Immature natural killer cell (primary cell): ENCODE measurements at places on chromosomes 16 and 17. TPM values are rescaled to one million over a fixed set of nuclear protein-coding genes. Genes with fewer than 3 reads are reported as not detected.

The ZG16 gene
- not detected for polyA plus RNA-seq

GRCh38 chr17:79048826-79049755 lies 25.1 kb downstream of the C1QTNF1 start:
- no peak overlapping the region for H3K4me3 ChIP-seq
- peaks cover 7% of the 10 kb centered on the region for H3K36me3 ChIP-seq
- DNase-seq, result no peak
- no peak overlapping the region for H3K27ac ChIP-seq
- peaks cover 3% of the 10 kb centered on the region for H3K4me1 ChIP-seq
- H3K27me3 ChIP-seq, result peaks cover 2% of the 10 kb centered on the region

DNA sequence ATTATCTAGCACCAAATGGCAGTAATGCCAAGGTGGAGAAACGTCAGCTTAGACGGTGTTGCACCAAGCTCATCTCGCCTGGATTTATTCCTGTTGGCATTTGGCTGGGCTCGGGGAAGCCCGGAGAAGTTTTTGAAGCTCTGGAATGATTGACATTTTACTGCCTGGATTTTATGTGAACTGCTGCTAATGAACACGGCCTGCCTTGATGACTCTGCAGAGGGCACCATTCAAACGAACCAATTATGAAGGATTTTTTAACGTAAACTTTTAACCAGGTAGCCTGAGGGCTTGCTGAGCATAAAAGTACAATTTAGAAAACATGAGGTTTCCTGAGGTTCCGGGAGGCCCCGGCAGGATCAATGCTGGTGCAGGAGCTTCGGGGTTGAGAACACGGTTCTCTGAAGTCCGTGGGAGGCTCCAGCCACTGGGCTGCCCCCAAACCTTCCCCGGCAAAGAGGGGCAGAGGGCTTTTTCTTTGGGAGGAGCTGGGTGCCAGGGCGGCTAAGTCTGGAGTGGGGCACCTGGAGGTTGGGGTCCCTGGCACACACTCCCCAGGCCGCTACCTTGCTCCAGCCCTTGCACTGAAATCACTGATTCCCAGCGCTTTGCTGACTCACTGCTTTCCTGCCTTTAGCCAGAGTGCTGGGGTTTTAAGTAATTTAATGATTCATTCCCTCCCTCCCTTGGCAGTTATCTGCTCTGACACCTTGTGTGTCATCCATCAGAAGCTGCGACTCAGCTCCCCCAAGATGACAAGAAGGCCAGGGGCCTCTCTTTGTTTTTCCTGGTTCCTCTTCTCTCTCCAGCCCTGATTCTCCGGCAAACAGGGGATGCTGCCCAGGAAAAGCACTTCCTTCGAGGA lies 161.2 kb upstream of the IRX3 start:
- H3K4me1 ChIP-seq, result no peaks in the 10 kb centered on the region
- no peak overlapping the region for H3K4me3 ChIP-seq
- H3K27me3 ChIP-seq, result peaks cover 3% of the 10 kb centered on the region
- H3K36me3 ChIP-seq, result no peaks in the 10 kb centered on the region
- DNase-seq, result no peak

DNA sequence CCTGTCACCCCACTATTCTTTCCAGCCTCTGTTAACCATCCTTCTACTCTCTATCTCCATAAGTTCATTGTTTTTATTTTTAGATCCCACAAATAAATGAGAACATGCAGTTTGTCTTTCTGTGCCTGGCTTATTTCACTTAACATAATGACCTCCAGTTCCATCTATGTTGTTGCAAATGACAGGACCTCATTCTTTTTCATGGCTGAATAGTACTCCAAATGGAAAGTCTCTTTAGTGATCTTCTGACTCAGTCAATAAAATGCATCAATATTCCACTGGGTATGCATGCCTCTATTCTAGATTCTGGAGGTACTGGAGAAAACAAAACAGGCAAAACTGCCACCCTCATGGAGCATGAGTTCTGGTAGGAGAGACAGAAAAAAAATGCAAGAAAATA lies 459.0 kb downstream of the XYLT1 start:
- peaks cover 6% of the 10 kb centered on the region for H3K27me3 ChIP-seq
- H3K36me3 ChIP-seq, result peaks cover 1% of the 10 kb centered on the region
- H3K4me1 ChIP-seq, result peaks cover 34% of the 10 kb centered on the region

The USP7 gene
- 4.4 TPM for polyA plus RNA-seq

DNA sequence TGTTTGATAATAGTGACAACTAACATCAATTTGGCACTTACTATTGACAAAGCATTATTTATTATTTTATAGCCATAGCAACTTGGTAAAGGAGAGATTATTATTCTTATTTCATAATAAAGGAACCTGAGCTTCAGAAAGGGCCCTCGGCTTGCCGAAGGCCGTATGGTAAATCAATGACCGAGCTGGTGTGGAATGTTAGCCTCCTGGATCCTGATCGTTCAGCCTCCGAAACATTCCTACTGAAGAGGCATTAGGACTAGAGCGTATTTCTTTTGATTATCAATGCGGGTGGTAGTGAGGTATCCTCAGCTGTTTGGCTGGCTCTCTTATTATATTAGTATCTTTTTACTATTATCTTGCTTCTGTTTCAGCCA lies 199.3 kb upstream of the TBX2 start:
- H3K27me3 ChIP-seq, result no peaks in the 10 kb centered on the region
- no peak overlapping the region for H3K4me3 ChIP-seq
- no peak overlapping the region for H3K27ac ChIP-seq

DNA sequence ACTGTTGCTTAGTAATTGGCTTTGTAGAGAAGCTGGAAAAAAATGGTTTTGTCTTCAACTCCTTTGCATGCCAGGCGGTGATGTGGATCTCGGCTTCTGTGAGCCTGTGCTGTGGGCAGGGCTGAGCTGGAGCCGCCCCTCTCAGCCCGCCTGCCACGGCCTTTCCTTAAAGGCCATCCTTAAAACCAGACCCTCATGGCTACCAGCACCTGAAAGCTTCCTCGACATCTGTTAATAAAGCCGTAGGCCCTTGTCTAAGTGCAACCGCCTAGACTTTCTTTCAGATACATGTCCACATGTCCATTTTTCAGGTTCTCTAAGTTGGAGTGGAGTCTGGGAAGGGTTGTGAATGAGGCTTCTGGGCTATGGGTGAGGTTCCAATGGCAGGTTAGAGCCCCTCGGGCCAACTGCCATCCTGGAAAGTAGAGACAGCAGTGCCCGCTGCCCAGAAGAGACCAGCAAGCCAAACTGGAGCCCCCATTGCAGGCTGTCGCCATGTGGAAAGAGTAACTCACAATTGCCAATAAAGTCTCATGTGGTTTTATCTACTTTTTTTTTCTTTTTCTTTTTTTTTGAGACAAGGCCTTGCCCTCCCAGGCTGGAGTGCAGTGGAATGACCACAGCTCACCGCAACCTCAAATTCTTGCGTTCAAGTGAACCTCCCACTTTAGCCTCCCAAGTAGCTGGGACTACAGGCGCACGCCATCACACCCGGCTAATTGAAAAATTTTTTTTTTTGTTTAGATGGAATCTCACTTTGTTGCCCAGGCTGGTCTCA lies 6.2 kb upstream of the TMEM235 start:
- H3K27me3 ChIP-seq, result peaks cover 3% of the 10 kb centered on the region
- H3K4me1 ChIP-seq, result no peaks in the 10 kb centered on the region
- H3K27ac ChIP-seq, result no peak overlapping the region
- H3K36me3 ChIP-seq, result no peaks in the 10 kb centered on the region
- H3K4me3 ChIP-seq, result no peak overlapping the region

- H3K27me3 ChIP-seq, result no peaks in the 10 kb centered on the region
- no peak overlapping the region for H3K4me3 ChIP-seq
- peaks cover 44% of the 10 kb centered on the region for H3K4me1 ChIP-seq
- peaks cover 19% of the 10 kb centered on the region for H3K36me3 ChIP-seq
Observed at GRCh38 chr17:9568957-9569588, 6.5 kb downstream of the STX8 start.

DNA sequence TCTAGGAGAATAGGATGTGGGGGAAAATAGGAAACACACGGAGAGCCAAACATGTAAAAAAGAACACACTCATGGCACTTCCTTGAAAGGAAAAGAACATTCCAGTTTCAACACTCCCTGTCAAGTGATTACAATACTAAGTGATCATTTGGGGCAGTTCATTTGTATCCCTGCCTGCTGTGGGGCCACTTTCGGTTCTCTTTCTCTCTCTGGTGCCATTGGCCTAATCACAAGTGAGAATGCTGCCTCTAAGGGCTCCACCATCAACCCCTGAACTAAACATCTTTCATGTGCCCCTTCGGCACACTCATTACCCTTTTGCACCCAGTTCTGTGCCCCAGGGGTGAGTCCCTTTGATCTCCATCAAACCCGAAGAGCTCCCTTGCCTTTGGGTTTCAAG lies 197.3 kb downstream of the CEP112 start:
- H3K36me3 ChIP-seq, result no peaks in the 10 kb centered on the region
- H3K27ac ChIP-seq, result no peak overlapping the region
- no peak overlapping the region for H3K4me3 ChIP-seq
- DNase-seq, result no peak

DNA sequence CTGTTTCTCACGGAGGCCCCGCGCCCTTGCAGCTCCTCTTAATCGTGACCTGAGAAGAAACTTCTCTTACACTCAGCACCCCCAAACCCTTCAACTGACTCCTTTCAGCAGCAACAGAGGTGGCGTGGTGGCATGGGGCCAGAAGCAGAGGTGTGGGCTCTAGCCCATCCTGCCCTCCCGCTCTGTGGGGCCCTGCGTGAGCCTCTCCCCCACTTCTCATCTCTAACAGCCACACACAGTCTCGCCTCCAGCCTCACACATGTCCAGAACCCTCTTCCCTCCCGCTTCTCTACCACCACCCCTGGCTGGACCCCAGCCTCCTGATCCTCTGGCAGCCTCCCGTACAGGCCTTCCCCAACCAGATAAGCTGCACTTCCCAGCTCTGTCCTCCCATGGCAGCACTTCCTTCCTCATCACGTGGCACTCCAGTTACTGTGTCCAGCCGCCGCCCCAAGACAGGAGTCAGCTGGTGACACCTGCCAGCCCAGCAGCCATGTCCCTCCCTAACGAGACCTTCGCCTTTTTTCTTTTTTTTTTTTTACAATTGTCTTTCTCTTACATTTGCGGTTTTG lies 30.5 kb downstream of the NSMCE1 start:
- peak overlapping the region; percentile 98 for H3K27ac ChIP-seq
- peaks cover 81% of the 10 kb centered on the region for H3K4me1 ChIP-seq

The C16orf74 gene
- 5.0 TPM for polyA plus RNA-seq

DNA sequence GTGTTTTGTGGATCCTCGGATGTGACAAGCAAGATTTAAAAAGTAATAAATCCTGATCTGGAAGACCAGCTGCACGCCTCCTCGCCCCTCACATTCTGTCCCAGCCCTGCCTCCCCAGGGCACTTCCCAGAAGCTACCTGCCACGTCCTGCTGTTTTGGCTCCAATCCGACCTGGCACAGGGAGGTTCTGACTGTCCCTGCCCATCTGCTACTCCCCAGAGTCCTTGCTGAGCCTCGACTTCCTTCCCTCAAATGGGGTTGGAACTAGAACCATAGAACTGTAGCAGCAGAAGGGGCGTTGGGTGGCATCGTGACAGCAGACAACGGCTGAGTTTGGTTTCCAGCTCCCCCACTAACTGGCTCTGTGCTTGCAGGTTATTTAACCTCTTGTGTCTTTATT lies 71.7 kb downstream of the RPH3AL start:
- H3K4me3 ChIP-seq, result no peak overlapping the region
- DNase-seq, result no peak
- peak overlapping the region; percentile 65 for H3K27ac ChIP-seq

The NPIPA5 gene
- polyA plus RNA-seq, result not detected

The SAMD14 gene
- not detected for polyA plus RNA-seq

DNA sequence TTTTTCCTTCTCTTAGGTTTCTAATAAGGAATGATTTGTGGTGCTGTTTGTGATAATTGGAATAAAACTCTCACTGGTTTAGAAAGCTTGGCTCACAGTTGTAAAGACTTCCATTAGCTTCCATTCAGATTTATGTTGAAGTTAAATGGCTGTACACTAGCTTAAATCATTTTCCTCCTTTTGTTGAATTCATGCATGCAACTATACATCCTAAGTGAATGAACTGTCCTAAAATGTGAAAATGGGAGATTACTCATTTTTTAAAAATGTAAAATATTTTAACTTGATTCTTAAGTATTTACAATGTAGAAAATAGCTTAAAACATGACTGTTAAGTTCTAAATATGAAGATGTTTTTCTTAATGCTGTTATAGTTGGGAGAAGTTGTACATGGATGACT lies 15.2 kb downstream of the PRKCA start:
- no peak for DNase-seq
- H3K4me1 ChIP-seq, result peaks cover 11% of the 10 kb centered on the region
- H3K27ac ChIP-seq, result no peak overlapping the region
- no peaks in the 10 kb centered on the region for H3K27me3 ChIP-seq
- H3K36me3 ChIP-seq, result peaks cover 11% of the 10 kb centered on the region

The MAPK7 gene
- polyA plus RNA-seq, result 3.4 TPM

DNA sequence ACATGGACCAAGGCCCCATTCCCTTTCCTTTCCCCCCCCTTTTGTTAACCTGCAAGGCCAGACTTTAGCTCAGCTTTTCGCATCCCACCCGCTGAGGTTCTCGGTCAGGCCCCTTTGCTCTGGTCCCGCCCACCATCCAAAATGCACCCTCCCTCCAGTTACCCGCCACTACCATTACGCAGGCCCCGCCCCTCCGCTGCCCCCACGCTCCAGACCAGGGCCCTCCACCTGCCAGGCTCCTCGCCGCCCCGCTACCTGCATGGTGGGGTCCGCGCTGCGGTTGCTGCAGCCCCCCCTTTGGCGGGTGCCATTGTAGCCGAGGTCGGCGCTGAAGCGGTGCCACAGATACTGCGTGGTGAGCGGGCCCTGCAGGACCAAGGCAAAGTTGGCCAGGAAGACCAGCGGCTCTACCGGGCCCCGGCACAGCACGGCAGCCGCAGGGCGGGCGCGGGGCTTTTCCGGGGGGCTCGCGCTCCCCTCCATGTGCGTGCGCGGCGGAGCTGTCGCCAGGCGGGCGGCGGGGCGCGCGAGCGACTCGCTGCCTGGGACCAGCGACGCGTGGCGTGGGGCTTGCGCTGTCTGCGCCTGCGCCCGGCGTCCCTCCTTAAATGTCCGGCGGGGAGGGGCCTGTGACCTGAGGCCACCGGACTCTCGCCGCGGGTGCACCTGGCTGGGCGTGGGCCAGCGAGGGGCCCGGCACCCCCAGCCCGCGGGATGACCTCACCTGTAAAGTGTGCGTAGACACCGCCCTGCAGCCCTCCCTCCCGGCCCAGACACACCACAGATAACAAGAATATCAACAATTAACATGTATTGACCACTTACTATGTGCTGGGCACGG lies at the start of gene SLC46A1:
Gene SLC46A1 (minus strand): TSS at position 581 of the 841 bp plus-strand sequence. CDS start 98 bp downstream, at position 483.
- H3K4me1 ChIP-seq, result peaks cover 5% of the 10 kb centered on the region
- peaks cover 14% of the 10 kb centered on the region for H3K27me3 ChIP-seq
- H3K36me3 ChIP-seq, result no peaks in the 10 kb centered on the region
- peak; percentile 33 for DNase-seq

The ITGB4 gene
- 0.24 TPM for polyA plus RNA-seq

DNA sequence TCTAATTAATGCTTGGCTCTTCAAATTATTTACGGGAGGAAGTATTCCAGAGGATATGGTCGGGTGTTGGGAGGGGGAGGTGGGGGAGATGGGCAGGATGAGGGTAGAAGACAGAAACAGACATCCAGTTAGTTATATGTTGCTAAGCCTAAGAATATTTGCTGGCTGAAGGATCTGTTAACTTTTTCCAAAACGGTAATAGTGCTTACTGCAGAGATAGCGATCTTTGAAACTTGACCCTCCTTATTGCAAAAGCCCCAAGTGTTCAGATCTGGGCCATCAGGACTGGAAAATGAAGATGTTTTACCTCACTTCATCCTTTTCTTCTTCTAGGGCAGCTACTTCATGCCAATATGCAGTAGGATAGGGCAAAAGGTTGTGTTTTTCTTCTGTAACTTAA lies 27.0 kb upstream of the MMD start:
- H3K27me3 ChIP-seq, result peaks cover 7% of the 10 kb centered on the region
- H3K4me3 ChIP-seq, result no peak overlapping the region
- H3K4me1 ChIP-seq, result no peaks in the 10 kb centered on the region

The MLKL gene
- 13.8 TPM for polyA plus RNA-seq

The PABPN1L gene
- not detected for polyA plus RNA-seq

The IL21R gene
- polyA plus RNA-seq, result 27.5 TPM
